ENCODE measurements at places on chromosomes 6 and 20.

DNA sequence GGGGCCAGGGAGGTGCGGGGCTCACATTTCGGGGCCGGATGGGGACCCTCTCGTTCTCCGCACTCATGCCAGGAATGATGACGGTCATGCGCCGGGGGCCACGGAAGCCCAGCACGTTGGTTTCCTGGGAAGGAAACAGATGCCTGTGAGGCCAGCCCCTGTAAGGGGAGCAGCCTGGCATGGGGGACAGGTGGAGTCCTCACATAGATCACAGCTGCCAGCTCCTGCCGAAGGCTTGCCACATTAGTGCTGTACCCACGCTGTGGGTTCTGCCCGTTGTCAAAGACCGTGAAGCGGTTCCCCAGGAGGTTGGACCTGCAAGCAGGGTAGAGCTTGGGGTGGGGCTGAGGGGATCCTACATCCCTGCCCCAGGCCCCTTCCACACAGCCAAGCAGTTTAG, 6.7 kb upstream of the TEAD3 start:
- DNase-seq = no peak

- no peak for DNase-seq
Measured at GRCh38 chr6:46815130-46815529, 21.9 kb downstream of the MEP1A start.

GRCh38 chr20:63284083-63284440, 8.9 kb upstream of the COL20A1 start:
- DNase-seq = no peak

DNA sequence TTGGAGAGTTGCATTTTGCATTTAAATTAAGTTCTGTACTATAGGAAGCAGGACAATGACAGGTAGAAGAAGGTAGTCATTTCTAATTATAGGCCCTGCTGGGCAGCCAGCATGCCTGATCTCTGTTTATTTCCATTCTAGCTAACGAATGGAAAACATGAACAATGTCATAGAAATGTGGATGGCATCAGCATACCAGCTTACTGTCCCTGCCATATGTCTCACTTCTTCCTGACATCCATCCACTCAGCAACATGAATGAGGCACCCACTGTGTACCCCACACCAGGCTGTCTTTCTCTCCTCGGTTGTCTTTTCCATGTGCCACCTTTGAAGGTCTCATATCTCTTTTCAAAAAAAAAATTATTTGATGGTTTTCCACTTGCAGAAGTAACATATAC, 11.1 kb downstream of the ADTRP start:
- DNase-seq = no peak

DNA sequence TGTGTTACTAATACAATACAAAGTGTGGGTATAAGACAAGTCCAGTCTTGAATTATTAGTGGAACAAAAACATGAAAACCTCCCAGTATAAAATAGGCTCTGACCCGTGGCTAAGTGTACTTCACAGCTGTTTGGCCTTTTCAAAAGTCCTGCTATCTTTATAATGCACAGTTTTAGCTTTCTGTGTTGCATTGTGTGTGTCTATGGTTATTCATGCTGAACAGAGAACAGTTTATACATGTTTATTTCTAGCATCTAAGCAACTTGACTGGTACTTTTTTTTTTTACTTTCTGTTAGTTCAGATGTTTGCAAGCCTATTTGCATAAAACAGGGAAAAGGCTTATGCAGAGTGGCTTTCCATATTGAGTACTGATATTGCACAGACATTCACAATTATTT, 119.2 kb upstream of the CCN2 start:
- no peak for DNase-seq

GRCh38 chr6:54899442-54899841, 52.9 kb downstream of the FAM83B start:
- no peak for DNase-seq

DNA sequence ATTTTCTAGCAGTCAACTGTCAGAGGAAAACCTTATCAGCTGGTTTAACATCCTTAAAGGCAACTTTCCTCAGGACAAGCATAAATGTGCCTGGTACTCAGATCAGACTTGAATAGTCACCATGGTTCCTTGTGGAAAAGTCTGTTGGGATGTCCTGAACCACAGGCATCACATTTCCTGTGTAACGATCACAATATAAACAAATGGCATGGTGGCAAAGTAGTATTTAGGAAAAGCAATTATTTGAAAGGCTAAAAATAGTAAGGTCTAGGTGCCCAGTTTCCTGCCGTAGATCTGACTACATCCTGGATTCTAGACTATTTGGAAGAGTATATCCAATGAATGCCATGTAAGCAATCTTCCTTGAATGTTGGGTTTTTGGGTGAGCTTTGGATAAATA, 271.9 kb upstream of the AGPAT4 start:
- DNase-seq = no peak

- DNase-seq = no peak
Measured at GRCh38 chr6:89828988-89829471, 650 bp upstream of the CASP8AP2 start.

- no peak for DNase-seq
Measured at GRCh38 chr20:52490711-52491430, 299.3 kb upstream of the ZFP64 start.

- no peak for DNase-seq
Measured at GRCh38 chr6:30799210-30799609, 54.9 kb upstream of the IER3 start.

- DNase-seq = no peak
Measured at GRCh38 chr6:11398451-11399326, 138.9 kb upstream of the TMEM170B start.

- DNase-seq = no peak
Measured at GRCh38 chr20:49319208-49319809, 41.5 kb upstream of the ZNFX1 start.

GRCh38 chr6:155974811-155975323, 519.2 kb upstream of the NOX3 start:
- DNase-seq = no peak

All from activated CD4-positive, alpha-beta T cell treated with anti-CD3 and anti-CD28 coated beads for 24 hours (primary cell).